ENCODE measurements at places on chromosomes 3 and 15.

DNA sequence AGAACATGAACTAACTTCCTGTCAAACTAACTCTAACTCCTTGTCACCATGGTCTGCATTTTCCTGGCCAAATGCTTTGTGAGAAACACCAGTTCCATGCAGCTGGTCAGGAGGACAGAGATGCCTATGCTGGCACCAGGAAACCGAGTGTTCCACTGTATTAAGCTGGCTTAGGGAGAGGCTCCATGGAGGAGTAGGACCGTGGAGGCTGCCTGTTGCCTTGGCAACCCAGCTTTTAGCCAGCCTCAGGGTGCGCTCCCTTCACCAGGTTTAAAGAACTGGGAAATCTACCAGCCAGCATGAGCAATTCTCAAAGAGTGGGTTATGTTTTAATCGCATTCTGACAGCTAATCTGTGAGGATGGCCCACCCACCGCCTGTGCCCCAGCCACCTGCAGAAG lies 394.1 kb downstream of the OCA2 start:
- peak; percentile 1 for DNase-seq

DNA sequence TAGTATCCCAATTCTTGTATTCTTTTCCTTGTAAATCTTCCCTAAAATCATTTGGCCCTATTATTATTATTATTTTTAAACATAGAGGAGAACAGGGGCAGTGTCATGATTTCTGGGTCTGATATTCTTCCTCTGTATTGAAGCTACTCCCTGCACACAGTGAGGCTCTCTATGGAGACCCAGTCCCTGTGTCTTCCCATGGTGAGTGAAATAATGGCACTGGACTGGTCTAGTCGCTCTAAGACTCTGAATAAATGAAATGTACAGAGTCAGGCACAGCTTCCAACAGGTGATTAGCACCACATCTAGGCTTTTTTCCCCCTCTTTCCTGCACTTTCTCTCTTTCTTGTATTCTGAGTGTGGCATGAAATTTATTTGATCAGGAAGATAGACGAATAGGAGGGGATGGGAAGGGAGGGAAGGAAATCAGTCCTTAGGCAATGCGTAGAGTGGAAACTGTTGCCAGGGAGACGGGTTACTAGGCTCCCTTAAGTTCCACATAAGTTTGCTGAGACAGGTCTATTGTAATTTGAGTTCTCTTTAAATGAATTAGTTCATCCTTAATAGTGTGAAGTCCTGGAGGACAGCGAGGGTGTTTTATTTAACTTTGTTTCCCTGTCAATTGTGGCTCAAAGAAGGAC lies 49.0 kb upstream of the NDN start:
- DNase-seq, result peak; percentile 73

DNA sequence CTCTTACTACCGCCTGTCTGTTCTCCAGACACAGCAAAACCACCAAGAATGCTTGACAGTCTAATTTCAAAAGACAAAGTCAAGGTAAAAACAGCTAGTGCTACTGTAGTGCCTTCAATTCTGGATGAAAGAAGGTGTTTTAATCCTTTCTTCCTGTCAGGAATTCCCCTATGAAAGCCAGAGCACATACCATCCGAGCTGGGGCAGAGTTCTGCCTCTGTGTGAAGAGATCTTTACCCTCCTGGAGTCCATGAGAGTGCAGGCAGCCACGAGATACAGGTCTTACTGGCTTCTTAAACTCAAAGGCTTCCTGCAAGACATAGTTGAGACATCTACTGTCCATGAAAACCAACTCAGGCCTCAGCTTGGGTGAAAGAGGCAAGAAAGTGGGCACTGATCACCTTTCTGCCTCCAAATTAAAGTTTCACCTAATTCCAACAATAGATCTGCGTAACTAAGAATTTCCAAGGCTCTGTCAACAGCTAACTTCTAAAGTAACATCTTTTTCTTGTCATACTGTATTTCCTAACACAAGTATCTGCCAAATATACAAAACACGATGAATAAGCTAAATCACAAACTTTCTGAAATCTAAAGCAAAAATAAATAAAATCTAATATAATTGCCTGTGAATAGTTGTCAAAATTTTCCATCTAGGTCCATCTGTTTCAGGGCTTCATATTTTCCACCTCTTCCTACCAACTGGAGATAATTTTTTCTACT lies 7.5 kb downstream of the CDC25A start:
- DNase-seq, result no peak

DNA sequence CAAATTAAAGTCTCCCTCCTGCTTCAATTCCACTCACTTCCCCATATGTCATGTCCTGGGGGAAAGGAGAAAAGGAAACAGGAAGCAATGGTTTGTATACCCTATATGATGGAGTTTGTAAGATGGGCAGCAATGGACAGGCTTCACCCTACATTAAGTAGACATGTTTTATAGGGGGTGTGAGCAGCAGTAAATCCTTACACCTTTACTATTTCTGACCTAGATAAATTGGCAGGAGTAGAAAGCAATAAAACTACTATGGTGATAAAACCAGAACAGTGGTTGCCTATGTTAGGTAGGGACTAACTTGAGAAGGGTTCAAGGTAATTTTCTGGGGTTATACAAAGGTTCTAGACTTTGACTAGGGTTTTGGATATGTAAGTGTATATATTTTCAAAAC lies 301.7 kb downstream of the GBE1 start:
- DNase-seq, result no peak

DNA sequence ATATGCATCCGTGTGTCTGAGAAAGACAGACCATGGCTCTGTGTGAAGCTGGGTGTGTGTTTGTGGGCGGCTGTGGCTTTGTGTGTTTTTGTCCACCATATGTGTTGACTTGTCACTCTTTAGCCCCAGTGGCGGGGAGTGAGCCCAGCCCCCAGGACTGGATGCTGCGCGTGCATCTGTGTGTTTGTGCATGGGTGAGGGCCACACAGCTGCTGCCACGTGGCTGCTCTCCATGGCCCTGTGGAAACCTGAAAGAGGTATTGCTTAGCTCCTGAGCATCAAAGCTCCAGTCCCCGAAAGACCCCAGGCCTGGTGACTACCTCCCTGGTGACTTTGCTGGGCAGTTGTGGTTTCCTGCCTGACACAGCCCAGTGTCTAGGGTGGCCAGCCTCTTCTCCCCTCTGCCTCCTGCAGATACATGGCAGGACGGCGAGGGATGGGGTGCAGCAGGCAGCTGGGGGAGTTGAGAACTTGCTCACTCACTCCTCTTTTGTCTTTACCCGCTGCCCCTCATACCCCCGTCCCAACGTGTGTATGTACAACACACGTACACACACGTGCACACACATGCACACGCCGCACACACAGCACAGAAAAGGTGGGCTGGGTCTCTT lies 6.5 kb downstream of the EPHB3 start:
- DNase-seq, result no peak

DNA sequence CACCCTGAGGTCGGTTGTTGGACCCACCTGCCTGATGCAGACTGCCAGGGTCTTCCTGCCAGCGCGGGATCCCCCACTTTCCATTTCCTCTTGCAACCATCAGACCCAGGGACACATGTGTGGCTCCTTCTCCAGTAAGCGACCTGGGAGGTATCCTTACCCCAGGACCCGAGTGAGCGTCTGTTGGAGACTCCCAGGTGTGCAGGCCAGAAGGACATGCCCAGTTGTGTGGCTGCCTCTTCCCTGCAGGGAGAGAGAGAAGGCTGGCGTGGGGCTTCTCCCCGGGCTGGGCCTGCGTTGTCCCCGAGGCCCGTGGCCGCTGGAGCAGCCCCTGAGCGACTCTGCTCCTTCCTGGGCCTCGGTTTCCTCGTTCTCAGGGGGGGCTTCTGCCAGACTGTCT lies 56.8 kb downstream of the APBA2 start:
- DNase-seq, result no peak

DNA sequence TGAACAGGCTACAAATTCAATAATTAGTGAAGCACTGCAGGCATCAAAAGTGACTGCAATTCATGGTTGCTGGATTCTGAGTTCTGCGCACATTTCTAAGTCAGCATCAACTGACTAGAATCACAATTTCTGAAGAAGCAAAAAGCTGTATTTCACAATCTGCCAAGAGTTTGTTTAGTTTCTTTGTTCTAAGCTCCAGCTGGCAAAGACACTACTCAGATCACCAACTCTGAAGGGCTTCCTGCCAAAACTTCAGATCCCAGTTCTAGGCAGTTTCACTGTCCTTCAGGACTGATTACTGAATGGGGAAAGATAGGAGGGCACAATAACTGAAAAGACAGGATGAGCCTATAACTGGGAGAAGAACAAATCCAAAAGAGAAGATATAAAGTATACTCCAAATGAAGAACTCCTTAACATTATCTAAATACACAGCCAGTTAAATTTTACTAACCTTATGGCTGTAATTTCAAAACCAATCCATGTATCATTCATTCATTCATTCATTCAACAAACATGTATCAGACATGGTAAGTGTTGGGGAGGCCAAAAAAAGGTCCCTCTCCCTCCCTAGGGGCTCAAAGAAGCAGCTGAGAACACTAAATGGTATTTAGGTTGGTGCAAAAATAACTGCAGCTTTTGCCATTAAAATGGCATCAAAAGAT lies 17.1 kb downstream of the TJP1 start:
- DNase-seq, result no peak

- peak; percentile 80 for DNase-seq
Observed at GRCh38 chr3:190862209-190863118, at the start of gene GMNC. TSS of gene GMNC (minus strand) at chr3:190862694. CDS start at chr3:190862615, 79 bp downstream.

DNA sequence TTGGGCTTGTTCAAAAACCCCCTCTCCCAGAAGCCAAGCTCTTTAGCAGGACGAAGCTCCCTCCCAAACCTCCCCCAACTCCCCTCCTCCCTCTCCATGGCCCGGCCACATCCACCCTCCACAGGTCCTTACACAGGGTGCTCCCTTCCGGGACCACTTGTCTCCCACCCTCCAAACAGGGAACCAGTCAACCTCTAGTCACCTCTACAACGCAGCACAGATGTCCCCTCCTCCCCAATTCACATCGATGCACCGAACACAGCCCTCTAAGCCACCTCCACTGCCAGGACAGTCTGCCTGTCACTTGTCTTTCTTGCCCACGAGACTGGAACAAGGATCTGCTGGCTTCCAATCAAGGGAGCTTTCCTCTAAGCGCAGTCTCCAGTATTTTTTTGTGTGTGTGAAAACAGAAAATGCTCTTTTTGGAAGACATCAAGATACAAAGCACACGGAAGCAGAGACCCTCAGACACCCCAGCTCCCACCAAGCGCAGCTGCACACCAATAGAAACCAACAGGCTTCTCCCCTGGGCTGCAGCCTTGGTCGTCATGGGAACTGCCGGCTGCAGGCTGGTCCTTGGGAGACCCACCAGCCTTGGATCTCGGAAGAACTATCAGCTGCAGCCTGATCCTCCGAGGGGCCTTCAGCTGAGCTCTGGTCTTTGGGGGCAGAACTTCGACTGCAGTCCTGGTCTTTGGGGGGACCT lies 26.5 kb downstream of the IQSEC1 start:
- no peak for DNase-seq

DNA sequence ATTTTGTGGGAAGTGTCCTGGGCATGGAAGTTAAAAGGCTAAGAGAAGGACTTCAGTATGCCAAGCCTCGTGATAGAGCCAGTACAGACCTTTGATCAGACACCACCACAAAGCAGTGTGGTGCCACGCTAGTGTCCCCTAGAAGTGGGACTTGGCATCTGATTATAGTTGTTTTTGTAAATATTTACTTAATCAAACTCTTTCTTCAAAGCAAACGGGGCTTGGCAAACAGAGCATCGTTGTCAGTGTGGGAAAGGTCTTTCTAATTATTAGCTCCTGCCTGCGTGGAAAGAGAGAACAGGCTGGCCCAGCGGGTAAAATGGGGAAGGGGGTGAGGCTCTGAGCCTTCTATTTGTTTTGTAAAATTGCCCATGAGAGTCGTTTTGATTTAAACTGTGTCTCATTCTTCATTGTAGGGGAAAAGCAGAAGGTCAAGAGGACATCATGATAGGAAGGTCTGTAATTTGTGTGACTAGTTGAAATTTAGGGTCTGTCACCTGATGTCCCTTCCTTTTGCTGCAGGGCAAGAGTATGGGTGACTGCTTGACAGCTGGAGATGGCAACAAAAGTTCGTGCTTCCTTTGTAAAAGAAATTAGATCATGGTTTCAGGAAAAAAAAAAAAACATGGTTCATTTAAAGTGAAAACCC lies 105.0 kb downstream of the IQCH start:
- DNase-seq, result no peak

DNA sequence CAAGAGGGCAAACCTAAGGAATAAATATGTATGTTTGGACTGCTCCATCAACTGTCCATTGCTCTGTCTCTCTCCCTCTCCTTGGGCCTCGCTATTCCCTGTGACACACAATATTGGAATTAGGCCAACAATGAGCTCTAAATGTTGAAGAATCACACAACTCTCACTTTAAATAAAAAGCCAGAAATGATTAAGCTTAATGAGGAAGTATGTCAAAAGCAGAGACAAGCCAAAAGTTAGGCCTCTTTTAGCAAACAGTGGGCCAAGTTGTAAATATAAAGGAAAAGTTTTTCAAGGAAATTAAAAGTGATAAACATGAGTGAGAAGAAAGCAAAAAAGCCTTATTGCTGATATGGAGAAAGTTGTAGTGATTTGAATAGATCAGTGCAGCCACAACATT lies 141.0 kb downstream of the VGLL3 start:
- no peak for DNase-seq

- DNase-seq, result no peak
Observed at GRCh38 chr15:85412066-85412465, 31.7 kb downstream of the AKAP13 start.

DNA sequence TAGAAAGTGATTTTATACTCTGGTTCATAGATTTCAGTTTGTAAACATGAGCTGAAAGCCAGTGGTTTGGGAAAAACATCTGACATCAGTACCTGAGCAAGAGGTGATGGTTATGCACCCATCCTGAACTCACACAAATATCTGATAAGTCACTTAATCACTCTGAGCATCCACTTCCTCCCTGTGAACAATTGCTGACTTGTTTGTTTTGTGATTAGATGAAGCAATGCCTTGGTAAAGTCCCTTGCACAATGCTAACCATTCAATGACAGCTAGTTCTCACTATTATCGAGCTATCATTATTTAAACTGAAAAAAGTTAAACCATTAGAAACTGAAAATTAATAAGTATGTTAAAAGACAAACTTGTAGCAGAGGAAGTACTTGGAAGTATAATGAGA lies 303.0 kb downstream of the PLOD2 start:
- DNase-seq, result no peak

DNA sequence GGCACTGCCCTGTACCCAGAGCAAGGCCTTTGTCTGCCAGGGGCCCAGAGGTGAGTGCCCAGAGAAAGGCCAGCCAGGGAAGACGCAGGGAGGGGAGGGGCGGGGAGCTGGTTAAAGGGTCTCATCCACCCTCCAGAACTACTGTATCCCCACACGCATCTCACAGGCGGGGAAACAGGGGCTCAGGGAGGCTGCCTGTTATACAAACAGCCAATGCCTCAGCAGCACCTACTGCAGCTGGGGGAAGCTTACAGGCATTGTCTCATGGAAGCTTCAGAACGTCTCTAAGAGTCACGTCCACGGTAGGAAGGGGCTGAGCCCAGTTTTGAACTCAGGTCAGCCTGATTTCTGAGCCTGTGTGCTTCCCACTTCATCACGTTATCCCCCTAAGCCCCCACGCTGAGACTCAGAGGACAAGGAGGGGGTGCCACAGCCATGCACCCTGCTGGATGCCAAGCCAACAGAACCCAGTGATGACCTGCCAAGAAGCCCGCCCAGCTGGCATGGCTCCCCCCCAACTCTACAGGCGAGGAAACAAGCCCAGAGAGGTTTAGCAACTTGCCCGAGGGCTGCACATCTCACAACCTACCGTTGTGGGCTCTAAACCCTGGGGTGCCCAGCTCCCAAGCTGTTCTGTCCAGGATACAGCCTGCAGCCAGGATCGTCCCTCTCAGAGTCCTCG lies 54.5 kb downstream of the IQSEC1 start:
- DNase-seq, result no peak

- DNase-seq, result no peak
Observed at GRCh38 chr3:127984241-127984975, 67.8 kb upstream of the SEC61A1 start.

GRCh38 chr3:88775026-88775690 lies 332.3 kb upstream of the EPHA3 start:
- DNase-seq, result no peak

Data from NCI-H1417 (cell line).